ENCODE measurements at places on chromosomes 4 and X.

DNA sequence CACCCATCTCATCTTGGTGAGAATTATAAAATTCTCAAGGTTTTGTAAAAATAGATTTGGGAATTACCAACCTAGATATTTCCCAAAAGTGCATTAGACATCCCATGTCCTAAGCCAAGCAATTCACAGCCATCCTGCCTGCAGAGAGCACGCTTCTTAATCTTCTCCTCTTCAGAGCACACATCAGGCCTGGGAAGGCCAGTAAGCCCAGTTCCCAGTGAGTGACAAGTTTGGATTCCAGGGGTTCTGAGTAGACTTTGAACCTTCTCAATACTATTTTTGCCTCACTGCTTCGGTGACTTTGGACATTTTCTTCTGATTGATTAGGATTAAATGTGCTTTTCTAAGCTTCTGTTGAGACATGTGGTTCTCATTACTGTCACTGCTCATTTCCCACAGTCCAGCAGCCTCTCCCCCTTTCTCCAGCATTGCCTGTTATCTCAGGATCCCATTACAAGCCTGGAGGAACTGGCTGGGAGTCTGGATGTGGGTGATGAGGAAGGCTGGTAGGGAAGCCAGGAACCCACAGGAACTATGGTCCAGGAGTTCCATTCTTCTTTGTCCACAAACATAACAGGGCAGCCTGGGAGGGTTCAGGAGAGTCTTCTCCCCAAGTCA, 56.4 kb upstream of the TMEM150C start:
- no peak for DNase-seq

DNA sequence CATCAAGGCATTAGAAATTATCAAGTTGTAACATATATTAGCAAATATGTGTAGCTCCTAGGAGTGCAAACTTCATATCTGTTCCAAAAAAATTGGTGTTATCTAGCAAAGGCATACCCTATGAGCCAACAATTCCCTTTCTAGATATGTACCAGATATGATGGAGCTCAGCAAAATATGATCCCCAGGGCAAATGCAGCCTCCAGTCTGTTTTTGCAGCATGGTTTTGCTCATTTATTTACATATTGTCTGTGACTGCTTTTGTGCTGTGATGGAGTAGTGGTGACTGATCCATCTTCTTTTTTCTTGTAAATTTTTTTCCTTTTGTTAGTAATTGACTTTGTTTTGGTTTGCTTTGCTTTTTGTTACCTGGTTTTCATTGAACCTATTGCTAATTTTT, 41.0 kb downstream of the CEP135 start:
- no peak for DNase-seq

DNA sequence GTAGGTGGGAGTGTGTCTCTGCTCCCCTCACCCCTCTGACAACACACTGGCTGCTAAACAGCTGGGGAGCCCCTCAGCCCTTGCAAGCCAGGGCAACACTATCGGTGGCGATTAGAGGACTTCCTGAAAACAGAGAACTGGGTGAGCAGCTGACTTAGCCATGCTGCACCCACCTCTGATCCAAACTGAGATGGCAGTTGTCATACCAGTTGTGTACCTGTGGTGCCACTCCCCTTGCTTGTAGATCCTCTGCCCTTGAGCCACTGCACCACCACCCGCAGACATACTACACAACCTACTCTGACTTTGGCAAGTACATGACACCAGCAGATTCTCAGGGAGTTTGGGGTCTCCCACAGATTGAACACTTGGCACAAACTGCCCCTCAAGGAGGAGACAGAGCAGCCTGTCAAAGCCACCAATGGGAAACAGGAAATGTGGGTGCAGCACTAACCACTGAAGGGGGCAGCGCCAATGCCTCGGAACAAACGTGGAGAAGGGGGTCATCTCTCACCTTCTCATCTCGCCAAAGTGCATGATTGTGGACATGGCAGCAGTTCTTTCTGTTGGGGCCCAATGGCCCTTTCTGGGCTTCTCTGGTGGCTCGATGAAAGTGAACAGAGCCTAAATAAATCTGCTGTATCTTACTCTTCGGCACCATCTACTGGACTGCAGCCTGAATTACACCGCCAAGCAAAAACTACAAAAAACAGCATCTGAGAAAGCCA, 119.8 kb downstream of the NEK1 start:
- peak; percentile 1 for DNase-seq

GRCh38 chr4:7876201-7876875, 63.3 kb downstream of the AFAP1 start:
- DNase-seq = peak; percentile 21

DNA sequence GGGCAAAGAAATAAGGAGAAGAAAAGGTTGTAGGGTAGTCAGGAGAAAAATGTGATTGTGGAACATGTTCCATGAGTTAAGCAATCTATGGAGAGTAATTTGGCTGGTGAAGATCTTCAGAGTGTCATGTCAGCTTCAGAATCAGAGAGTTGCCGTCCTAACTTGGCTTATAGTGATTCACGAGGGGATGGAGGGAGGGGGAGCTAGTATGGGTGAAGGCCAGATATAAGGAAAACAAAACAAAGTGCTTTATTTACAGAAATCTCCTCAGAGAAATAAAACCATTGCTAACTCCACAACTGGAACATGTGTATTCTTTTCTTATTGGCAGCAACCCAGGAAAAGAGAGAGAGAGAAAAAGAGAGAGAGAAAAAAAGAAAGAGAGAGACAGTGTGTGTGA, 256.5 kb upstream of the NRK start:
- no peak for DNase-seq

GRCh38 chr4:109914322-109914721, 1.6 kb downstream of the EGF start:
- no peak for DNase-seq

GRCh38 chr4:103424853-103425252, 226.7 kb upstream of the CENPE start:
- no peak for DNase-seq

- no peak for DNase-seq
Measured at GRCh38 chr4:67234296-67234695, 311.0 kb downstream of the CENPC start.
